ENCODE measurements at places on chromosomes 7 and 10.

DNA sequence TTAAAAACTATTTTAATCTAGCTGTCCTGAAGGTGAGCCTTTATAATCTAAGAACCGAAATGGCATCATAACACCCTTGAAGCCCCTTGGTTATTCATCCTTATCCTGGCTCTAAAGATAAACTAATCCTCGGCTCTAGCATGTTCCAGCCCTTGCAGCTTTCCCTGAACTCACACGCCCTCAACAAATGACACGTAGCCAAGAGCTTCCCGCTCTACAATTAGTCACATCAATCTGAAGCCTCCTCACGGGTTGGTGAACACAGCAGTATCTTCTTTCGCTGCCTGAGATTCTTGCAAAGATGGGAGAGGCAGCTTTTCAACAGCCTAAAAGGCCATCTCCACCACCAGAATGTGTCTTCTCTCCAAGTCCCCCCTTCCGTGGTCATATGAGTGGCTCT lies 4.1 kb downstream of the FRMD4A start:
- DNase-seq: no peak

- no peak for DNase-seq
These were observed 196.1 kb downstream of the NSUN6 start for GRCh38 chr10:18455086-18455884.

DNA sequence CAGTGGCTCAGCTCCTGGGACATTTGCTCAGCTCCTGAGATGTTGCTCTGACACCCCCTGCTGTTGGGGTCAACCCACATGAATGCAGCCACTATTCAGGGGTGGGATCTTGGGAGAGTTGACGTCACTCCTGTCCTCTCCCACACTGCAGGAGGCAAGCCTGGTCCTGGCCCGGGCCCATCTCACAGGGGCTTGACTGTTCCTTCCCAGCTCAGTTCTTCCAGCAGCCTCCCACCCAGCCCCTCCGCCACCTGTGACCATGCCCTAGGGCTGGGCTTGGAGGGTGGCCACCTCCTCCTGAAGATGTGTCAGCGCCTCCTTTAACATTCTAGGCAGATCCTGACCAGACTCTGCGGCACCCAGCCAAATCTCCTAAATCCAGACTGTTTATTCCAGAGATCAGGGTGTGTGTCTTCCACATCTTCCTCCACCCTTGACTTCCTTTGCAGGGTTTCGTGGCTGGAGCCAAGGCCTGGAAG lies 19.1 kb upstream of the OPALIN start:
- no peak for DNase-seq

DNA sequence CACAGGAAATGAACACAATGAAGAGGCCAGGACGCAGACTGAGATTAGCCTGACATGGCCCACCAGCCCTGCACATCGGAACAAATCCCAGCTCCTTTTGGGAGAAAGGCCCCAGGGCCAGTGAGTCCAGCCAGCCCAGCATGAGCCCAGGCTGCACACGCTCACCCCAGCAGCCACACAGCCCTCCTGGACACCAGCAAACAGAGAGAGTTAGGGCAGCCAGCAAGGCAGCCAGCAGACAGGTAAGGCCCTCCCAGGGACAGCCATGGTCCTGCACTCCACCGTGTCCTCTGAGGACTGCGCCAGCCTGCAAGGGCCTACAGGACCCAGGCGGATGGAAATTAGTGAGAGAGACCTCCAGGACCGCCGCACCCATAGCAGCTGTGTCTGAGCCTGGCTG lies 8.1 kb upstream of the GRID1 start:
- no peak for DNase-seq

- DNase-seq: no peak
These were observed 5.7 kb upstream of the GNAI1 start for GRCh38 chr7:80128918-80129317.

- no peak for DNase-seq
These were observed 75.8 kb upstream of the WAC start for GRCh38 chr10:28457110-28457509.

DNA sequence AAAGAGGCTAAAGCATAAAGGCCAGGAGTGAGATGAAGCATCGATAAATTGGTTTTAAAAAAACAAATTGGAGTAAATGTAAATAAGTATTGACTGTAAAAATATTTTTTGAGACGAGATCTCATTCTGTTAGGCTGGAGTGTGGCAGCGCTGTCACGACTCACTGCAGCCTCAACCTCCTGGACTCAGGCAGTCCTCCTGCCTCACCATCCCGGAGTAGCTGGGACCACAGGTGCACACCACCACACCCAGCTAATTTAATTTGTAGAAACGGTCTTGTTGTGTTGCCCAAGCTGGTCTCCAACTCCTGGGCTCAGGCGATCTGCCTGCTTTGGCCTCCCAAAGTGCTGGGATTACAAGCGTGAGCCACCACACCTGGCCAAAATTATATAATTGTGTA lies 17.8 kb downstream of the HNRNPA2B1 start:
- DNase-seq: no peak

GRCh38 chr7:120054376-120055100 lies 218.4 kb upstream of the KCND2 start:
- no peak for DNase-seq

All from activated CD4-positive, alpha-beta T cell treated with anti-CD3 and anti-CD28 coated beads for 36 hours (primary cell).